ENCODE measurements at places on chromosomes 1 and 21.

DNA sequence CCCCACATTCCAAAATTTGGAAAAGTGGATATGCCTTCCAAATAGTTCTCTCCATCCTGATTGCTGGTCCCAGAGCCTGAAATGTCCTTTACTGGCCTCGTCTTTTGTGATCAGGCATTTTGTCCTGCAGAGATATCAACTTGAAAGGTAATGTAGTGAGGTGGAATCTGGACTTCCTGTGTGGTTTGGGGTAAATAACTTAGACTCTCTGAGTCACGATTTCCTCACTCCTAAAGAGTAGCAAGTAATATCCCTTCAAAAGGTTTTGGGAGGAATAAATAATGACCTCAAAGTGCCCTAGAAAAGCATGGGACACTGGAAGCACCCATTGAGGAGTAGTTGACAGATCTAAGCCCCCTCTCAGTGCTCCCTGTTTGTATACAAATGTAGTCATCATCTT is 426.6 kb downstream of the OMA1 start:
- no peak for DNase-seq

DNA sequence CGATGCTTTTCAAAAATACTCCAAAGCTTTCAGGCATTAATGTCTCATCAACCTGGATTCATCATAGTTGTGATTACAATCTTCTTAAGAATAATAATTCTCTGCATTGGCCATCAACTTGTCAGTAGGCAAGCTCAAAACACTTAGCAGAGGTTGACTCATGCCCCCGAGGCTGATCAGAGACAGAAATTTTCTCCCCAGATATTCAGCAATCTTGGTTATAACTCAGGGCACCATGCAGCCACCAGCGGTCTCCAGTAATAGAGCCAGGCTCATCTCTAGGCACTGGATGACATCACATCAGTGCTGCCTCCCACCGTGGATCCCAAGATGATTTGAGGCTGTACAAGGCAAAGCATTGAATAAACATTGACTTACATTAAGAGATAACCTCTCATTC is 14.3 kb upstream of the IFFO2 start:
- DNase-seq = no peak

- DNase-seq = no peak
Measured at GRCh38 chr1:13699510-13699909, 478 bp upstream of the PRDM2 start.

DNA sequence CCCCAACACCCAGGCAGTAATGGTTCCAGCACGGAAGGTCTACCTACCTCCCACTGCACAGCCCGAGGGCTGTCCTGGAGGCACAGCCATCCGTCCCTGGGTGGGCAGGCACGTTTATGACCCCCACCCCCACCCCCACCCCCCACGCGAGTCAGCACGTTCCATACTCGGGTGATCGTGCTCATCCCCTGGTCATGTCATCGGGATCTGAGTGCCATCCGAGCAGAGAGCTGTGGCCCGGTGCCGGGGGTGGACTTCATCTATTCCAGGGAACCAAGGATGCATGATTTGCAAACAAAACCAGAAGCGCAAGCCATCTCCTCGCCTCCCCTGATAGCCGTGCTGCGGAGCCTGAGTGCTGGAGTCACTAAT is 1.1 kb downstream of the TSPEAR start:
- DNase-seq = no peak

DNA sequence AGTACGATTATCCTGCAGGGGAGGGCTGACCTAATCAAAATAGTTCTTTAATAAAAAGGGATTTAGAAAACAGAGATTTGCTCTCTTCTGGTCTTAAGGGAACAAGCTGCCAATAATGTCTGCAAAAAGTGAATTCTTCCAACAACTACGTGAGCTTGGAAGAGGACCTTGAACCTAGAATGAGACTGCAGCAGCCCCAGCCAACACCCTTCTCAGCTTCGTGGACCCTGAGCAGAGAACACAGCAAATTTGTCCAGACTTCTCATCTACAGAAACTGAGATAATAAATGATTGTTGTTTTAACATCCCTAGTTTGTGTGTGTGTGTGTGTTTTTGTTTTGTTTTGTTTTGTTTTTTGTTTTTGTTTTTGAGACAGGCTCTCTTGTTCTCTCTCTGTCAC is 309.4 kb downstream of the GRIK1 start:
- DNase-seq = no peak

DNA sequence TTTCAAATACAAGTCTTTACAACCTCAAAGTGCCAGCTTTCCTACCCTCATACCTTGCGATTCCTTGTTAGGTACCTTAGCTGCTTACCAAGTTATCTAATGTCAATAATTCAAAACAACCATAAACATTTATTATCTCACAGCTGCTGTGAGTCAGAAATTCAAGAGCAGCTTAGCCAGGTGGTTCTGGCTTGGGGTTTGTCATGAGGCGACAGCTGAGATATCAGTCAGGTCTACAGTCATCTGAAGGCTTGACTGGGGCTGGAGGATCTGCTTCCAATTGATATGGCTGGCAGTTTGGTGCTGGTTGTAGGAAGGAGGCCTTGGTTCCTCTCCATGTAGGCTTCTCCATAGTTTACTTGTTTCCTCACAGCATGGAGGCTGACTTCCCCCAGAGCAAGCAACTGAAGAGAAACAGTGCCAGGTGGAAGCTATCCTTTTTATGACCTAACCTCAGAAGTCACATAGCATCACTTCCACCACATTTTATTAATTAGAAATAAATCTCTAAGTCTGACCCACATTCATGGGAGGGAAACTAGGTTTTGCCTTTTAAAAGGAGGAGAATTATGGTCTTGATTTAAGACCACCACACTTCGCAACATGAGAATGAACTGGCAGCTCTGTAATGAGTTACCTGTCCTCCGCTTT is 103.3 kb upstream of the FGGY start:
- no peak for DNase-seq

- no peak for DNase-seq
Measured at GRCh38 chr1:242240077-242240476, 241.2 kb upstream of the MAP1LC3C start.

DNA sequence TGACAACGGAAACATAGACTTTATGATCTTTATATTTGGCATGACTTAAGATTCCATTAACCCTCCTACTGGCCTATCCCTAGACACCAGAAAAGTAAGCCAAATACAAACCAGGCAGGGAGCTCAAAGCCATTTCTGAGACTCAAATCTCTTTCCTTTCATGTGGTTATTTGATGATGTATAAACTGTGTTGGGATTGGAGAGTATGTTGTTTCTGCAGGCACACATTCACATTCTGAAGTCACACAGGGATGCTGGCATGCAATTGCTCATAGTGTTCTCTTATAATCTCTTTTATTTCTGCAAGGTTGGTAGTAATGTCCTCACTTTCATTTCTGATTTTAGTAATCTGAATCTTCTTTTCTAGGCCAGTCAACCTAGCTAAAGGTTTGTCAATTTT is 5.8 kb downstream of the ZMYND12 start:
- no peak for DNase-seq

DNA sequence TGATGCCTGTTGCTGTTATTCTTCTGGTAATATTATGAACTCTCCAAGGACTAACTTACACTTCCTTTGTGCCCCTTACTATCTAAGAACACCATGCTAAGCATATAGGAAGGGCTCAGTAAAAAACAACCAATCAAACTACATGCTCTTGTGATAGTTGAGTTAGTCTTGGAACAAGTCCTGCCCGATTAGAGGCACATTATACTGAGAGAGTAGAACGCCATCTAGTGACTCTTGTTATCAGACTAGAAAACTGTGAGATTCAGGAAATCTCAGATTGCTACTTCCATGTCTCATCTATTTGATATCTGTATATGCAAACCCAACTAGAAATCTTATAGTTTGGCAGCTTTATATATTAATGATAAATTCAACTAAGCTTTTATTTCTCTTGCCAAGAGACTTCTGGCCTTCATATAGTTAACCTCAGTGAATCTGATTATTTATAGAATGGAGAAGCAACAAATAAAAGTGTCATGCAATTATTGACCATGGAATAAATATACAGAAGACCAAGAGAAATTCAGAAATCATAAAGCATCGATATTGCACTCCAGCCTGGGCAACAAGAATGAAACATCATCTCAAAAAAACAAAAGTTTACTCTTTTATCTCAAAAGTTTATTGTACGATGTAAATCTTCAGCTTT is 7.8 kb upstream of the SRRM1 start:
- DNase-seq = peak; percentile 57

DNA sequence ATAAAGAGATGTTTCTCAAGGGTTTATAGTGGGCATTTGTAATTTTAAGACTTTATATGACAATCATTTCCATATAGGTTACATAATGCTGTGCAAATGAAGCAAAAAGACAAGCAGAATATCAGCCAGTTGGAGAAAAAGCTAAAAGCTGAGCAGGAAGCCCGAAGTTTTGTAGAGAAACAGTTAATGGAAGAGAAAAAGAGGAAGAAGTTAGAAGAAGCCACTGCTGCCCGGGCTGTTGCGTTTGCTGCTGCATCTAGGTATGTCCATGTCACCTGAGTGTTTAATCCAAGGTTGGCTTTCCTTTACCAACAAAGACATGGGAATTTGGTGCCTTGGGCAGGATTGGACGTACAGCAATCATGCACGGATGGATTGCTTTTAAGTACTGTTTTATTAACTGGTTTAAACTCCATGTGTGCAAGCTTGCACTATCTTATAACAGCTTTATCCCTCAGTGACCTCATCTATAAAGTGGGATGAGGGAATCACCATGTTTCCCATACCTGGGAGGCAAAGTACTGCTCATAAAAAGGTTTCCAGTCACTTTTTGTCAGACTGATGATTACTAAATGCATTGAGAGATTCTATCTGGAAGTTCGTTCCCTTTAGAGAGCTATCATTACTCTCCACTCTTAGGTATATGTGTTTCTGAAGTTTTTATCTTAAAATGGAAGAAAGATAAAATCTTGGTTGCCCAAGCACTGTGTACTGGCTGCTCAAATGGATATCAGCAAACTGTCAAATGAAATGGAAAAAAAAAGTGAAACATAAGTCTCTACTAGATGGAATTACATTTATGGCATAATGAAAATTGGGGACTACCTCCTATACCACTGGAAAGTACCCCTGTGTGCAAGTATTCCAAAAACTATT is 55.1 kb downstream of the MACO1 start:
- DNase-seq = no peak

DNA sequence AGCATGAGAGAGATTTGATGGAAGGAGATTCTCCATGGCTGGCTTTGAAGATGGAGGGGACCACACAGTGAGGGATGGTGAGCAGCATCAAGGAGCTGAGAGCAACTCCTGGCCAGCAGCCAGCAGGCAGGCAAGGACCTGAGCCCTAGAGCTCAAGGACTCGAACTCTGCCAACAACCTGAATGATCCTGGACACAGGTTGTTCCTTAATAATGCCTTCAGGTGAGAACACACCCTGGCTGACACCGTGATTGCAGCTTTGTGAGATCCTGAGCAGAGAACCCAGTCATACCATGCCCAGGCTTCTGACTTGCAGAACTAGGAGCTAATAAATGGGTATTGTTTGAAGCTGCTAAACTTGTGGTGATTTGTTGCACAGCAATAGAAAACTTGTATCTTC is 183.1 kb downstream of the LMX1A start:
- DNase-seq = no peak

GRCh38 chr1:15427280-15427666 is 11.0 kb upstream of the CTRC start:
- no peak for DNase-seq

DNA sequence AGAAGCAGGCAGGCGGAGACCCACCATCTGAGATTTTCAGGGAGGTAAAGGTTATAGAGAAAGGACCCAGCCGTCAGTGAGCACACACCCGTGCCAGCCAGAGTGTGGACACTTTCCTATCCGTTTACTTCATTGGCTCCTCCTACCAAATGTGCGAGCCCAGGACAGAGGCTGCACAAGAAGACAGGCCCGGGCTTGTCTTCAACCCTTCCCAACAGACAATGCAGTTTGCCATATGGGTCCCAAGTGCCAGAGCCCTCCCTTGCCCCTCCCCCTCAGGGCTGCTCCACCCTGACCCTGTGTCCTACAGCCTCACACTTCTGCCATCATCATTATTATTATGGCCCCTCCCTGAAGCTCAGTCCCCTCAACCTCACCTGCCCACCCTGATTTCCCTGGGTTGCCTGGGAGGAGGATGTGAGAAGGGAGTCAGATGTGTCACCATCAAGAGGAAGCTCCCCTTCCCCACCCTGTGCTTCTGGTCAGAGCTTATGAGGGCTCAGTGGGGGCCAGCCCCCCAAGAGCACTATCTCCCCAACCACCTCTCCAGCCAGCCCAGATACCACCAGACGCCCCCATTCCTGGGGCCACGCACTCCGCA is 9.4 kb downstream of the LAPTM5 start:
- DNase-seq = no peak

- DNase-seq = no peak
Measured at GRCh38 chr1:203663294-203663693, 36.7 kb downstream of the ATP2B4 start.

- no peak for DNase-seq
Measured at GRCh38 chr1:228047183-228047466, 35.4 kb upstream of the ARF1 start.

- DNase-seq = peak; percentile 21
Measured at GRCh38 chr1:40032240-40032891, 8.2 kb upstream of the CAP1 start.

DNA sequence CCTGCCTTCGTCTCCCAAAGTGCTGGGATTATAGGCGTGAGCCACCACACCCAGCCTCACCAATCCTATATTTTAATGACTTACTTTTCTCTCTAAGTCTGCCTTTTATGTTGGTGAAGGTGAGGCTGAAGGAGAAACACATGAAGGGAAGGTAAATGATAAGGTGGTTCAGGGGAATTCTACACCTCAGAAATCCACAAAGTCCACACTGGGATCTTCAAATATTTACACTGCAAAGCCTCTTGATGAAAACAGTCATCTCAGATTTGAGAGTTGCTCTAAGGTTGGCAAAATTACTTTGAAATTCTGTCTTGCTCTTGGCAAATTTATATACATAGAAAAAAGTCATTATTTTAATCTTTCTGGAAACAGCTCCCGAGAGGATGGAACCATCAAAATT is 42.0 kb upstream of the CACHD1 start:
- DNase-seq = no peak

DNA sequence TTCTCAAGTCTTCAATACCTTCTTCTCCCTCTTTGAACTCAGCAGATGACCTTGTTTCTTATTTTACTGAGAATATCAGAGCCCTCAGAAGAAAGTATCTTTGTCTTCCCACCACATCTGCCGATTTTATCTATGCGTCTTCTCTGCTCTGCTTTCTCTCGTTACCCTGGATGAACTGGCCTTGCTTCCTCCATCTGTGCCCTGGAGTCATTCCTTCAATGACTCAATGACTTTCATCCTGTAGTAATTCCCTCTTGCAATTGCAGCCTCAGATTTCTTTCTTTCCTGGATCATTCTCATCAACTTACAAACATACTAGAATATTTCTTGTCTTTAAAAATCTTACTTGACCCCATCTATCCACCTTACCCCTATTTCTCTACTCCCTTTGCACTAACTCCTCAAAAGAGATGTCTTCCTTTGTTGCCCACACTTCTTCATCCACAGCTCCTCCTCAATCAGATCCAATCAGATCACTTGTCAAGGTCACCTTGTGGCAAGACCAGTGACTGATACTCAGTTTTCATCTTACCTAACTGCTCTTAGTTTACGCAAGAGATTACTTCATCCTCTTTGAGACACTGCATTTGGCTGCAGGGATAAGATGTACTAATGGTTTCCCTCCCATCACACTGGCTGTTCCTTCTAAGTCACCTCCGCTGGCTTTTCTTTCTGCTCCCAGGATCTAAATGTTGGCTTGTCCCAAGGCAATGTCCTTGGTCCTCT is 8.2 kb upstream of the TGFBR3 start:
- no peak for DNase-seq
